ENCODE measurements at places on chromosomes 6 and 20.

DNA sequence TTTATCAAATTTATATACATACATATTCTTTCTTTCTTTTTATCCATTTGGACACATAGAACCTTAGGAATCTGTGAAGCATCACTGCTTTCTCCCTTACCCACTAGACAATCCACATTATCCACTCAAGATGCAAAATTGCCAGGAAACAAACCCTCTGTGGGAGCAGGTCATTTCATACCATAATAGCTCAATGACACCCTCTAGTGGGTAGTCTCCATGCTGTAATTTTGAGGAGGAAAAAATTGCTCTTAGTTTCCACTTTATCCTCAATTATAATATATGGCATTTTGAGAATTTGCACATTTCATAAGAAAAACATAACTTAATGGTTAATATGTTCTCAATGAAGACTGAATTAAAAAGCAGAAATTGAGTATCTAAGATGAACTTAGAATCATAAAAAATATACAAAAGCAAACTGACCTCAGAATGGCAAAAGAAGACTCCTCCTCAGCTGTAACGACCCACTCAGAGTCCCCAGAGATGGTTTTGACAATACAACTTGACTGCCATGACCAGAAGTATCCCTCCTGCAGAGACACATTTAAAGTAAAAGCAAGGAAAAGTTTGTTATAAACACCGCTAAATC is 164.1 kb downstream of the FRK start:
- DNase-seq: no peak

DNA sequence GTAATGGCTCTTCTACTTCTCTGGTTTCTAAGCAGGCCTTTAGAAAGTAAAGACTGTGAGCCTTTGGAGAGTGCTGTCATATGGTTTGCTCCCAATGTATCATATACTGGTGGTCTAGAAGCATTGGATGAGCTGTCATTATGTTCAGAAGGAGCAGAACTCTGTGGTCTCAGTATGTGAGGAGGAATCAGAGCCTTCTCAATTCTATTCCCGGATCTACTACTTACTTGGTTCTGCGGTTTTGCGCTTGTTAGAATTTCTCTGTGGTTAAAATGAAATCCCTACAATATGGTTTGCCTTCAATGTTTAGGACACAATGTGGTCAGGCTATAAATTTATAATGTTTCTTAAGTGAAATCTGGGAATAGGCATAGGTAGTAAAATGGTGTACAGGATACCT is 64.6 kb downstream of the RWDD2A start:
- DNase-seq: no peak

- no peak for DNase-seq
Observed at GRCh38 chr20:49573900-49574416, 6.0 kb upstream of the PTGIS start.

DNA sequence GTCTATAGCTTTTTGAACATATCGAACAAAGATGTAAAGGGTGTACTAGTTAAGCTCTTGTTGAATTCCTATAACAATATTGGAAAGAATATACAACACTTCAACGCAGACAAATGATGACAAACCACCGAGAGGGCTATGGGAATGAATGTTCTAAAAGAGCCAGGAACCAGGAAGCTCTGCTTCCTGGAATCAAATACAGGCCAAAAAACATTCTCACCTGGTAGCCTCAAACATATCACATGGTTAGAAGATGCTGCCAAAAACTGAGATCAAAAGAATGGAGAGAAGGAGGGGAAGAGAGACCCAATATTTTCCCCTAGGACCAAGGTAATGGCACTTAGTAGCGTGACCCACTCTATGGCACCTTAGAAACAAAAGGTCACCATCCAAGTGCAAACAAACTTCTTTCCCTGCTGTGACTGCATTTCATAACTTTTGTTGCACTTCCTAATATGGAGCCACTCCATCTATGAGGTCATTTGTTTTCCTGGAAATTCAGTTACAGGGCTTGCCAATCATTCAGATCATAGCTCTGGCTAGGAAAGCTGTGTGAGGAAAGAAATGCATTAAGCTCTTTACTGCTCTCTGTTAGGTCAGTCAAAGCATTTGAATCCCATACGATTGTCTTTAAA is 199.2 kb upstream of the NT5E start:
- no peak for DNase-seq

GRCh38 chr20:31717478-31718201 is 5.0 kb downstream of the BCL2L1 start:
- DNase-seq: peak; percentile 36

GRCh38 chr6:45438151-45438550 is 60.4 kb upstream of the SUPT3H start:
- no peak for DNase-seq

DNA sequence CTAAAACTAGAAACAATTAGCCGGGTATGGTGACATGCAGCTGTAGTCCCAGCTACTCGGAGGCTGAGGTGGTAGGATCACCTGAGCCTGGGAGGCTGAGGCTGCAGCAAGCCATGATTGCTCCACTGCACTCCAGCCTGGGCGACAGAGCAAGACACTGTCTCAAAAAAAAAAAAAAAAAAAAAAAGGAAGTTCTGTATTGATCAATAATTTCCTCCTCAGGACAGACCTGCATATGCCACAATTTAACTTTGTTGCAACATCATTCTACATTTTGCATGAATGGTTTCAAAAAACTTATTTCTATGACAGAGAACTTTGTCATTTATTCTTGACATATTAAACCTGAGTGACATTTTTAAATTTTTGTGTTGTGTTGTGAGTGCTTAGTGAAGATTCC is 5.5 kb downstream of the DNAJC5 start:
- DNase-seq: no peak

GRCh38 chr6:147930745-147931144 is 411.9 kb upstream of the SASH1 start:
- DNase-seq: no peak

- no peak for DNase-seq
Observed at GRCh38 chr6:106197441-106197840, 111.3 kb downstream of the PRDM1 start.

- DNase-seq: no peak
Observed at GRCh38 chr20:56676001-56676400, 46.9 kb downstream of the TFAP2C start.

DNA sequence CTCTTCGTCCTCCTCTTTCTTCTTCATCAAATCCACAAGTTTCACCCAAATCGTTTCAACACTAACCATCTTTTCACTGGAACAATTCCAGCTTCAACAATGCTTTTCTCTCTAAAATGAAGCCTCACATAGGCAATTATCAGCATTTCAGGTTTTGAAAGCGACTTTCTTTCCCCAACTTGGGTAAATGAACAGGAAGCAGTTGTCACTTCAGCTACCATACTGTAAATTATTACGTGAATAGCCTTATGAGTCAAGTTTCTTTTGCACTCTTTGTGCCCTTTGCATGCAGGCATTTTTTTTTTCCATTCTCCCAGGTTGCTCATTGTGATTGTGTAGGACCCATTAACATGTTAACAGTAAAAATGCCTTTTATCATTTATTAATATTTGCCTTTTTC is 121.7 kb upstream of the BTBD3 start:
- no peak for DNase-seq

GRCh38 chr20:37282556-37282955 is 6.9 kb upstream of the MANBAL start:
- DNase-seq: no peak
